Endothelial cell (in vitro differentiated cells): ENCODE measurements at places on chromosomes 7 and 10. TPM values are rescaled to one million over a fixed set of nuclear protein-coding genes. Genes with fewer than 3 reads are reported as not detected.
A peak's percentile ranks its signal among the peaks of the same experiment; 100 is the strongest.

Gene ASAH2
- 1.7 TPM for total RNA-seq

DNA sequence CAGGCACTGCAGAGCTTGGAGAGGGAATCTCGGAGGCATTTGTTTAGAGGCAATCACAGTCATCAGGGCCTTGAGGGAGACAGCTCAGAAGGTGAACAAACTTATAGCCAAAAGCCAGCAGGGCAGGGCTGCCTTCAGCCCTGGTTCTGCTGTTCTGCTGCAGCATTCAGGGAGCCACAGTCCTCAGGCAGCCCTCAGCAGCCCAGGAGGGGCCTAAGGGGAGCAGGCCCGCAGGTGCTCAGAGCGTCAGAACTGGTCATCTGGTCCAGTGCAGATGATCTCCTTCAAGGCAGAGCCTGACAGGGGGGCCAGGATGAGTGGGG, 84.7 kb downstream of the ARHGAP22 start:
- DNase-seq, result no peak

GRCh38 chr7:101146-102046, 91.0 kb upstream of the FAM20C start:
- DNase-seq, result no peak

GRCh38 chr7:691361-692045, 35.0 kb upstream of the DNAAF5 start:
- DNase-seq, result no peak

GRCh38 chr10:13637303-13637856, 50.6 kb downstream of the PRPF18 start:
- no peak for DNase-seq

DNA sequence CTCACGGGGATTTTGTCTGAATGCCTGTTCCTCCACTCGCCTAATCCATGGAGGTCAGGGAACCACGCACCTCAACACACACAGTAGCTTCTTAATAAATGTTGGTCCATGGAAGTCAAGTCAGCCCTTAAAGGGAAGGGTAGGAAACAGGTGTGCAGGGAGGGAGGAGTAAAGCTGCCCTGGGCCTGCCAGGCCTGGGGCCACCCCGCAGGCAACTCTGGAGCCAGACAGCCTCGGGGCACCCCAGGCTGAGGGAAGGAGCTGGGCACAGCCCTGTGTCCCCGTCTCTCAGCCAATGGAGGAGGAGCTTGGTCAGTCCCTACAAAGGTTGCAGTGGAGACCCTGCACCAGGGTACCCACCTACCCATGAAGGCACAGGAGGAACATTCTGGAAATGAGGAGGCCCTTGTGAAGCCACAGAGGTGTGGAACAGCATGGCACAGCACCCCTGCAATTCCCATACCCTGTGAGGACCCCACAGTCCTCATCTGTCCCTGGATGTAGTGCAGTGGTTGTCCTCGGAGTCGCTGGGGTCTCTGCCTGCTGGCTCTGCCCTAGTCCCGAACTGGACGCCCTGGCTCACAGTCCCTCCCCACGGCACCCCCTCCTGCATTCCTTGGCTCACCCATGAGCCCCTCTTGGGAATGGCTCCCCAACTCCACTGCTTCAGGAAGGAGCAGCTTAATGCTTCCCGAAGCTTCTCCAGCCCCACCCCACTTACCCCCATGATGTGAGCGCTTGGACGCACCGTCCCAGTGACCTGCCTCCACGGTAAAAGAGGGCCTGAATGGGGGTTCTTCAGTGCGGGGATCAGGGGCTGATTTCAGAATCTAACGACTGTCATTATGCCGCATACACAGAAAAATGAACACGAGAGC, 79.2 kb upstream of the INSIG1 start:
- no peak for DNase-seq

Gene ITPRID1
- not detected for total RNA-seq

Gene PRSS37
- total RNA-seq, result not detected

GRCh38 chr7:40694026-40694809, 559.4 kb downstream of the SUGCT start:
- no peak for DNase-seq

Gene COL28A1
- total RNA-seq, result not detected

Gene FAM25C
- total RNA-seq, result not detected

DNA sequence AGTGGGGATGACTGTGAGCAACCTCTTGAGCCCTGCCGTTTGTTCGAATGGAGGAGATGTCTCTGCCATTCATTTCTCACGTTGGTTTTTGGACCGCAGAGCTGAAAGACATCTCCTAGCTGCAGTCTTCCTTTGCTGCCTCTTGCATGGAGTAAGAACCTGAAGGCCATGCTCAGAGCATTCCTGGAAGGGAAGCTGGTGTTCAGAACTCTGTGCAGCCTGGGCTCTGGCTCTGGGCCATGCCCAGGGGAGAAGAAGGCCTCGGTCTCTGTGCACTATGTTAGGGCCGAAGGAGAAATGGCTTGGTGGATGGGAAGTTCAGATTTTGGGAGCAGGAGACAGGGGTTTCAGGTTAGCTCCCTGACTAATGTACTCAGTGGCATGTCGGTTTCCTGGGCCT, 22.9 kb downstream of the SFTPD start:
- peak; percentile 1 for DNase-seq

DNA sequence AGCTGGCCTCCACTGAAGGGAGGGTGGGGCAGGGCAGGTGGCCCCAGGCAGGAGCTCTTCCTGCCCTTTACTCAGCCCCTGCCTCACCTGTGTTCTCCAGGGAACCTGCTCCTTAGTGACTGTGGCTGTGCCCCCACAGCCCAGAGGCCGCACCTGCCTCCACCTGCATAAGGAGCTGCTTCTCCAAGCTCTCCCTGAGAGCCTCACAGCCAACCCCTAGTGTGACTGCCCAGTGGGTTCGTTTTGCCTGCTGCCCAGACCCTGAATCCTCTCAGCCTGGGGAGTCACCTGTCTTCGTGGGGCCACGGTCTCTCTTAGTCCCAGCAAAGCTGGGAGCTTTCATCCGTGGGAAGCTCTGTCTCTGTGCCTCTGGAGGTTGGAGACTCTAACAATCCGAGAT, 94.4 kb downstream of the GLRX3 start:
- DNase-seq, result no peak

Gene VIPR2
- total RNA-seq, result 2.4 TPM

Gene HOXA2
- total RNA-seq, result 1.1 TPM

Gene TMEM273
- 1.6 TPM for total RNA-seq

DNA sequence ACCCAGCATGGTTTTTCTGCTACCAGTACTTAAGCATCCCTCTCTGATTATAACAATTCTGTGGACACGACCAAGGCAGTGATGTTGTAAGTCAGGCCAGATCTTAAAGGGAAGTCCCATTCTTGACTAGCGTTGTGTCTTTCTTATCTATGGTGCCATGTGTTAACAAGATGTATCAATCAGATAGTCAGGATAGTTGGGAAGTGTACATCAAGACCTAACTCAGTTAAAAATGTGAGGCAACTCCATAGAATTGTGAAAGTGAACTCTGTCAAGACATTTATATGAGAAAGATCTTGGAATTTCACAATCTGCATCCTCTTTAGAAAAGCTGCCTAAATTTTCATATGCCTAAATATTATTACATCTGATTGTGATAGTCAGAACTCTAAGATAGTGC, 341.7 kb upstream of the SEMA3D start:
- DNase-seq, result no peak
